Testis (tissue), 5 donors: ENCODE measurements at places on chromosomes 6 and 20. TPM values are rescaled to one million over a fixed set of nuclear protein-coding genes. Genes with fewer than 3 reads are reported as not detected.

DNA sequence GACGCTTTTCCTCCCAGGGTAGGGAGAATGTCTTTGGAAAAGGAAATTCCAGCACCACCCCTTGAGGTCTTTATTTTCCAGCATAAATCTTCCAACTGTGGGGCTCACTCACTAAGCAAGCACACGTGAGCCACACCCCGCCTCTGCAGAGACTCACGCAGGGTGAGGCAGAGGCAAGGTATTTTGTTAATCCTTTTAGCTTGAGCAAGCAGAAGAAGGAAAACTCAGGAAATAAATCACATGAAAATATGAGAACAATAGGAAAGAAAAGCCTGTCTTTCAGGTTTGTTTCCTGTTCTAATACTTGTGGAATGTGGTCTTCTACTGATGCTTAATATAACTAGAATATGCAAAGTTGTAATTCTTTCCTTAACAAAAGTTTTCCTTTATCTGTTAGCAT, 4.1 kb upstream of the PHACTR2 start:
- H3K27me3 ChIP-seq = no peaks in the 10 kb centered on the region
- no peaks in the 10 kb centered on the region for H3K36me3 ChIP-seq
- no peak for DNase-seq
- no peak overlapping the region for H3K4me3 ChIP-seq
- peak overlapping the region; percentile 14 for H3K27ac ChIP-seq
- peaks cover 27% of the 10 kb centered on the region for H3K4me1 ChIP-seq

NKX2-2 gene
- total RNA-seq = 0.16 TPM

HCK gene
- total RNA-seq = 4.5 TPM

- no peak overlapping the region for H3K27ac ChIP-seq
- H3K4me3 ChIP-seq = no peak overlapping the region
- H3K4me1 ChIP-seq = peaks cover 11% of the 10 kb centered on the region
Observed at GRCh38 chr6:83417880-83418663, 12.8 kb downstream of the ME1 start.

TRERF1 gene
- total RNA-seq = 40.4 TPM

LRRC1 gene
- total RNA-seq = 34.1 TPM

PXDC1 gene
- total RNA-seq = 14.3 TPM

DNA sequence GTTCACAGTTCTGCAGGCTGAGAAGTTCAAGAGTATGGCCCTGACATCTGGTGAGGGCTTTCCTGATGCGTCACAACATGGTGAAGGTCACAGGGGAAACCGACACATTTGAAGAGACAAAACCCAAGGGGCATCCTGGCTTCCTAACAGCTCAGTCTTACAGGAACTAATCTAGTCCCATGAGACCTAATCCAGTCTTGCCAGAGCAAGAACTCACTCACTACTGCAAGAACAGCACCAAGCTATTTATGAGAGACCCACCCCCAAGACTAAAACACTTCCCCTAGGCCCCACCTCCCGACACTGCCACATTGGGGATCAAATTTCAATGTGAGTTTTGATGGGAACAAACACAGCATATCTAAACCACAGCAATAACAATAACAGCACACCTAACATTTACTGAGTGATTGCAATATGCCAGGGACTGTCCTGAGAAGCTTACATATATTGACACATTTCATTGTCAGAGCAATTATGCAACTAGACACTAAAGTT, 46.6 kb downstream of the TPBG start:
- no peaks in the 10 kb centered on the region for H3K36me3 ChIP-seq
- no peak overlapping the region for H3K27ac ChIP-seq
- DNase-seq = no peak
- H3K4me1 ChIP-seq = no peaks in the 10 kb centered on the region
- no peak overlapping the region for H3K4me3 ChIP-seq

GRCh38 chr20:14951707-14952418, 614.5 kb upstream of the FLRT3 start:
- no peak for DNase-seq
- H3K4me3 ChIP-seq = no peak overlapping the region
- no peak overlapping the region for H3K27ac ChIP-seq
- no peaks in the 10 kb centered on the region for H3K27me3 ChIP-seq

GRCh38 chr6:54899442-54899841, 52.9 kb downstream of the FAM83B start:
- DNase-seq = no peak
- H3K4me1 ChIP-seq = no peaks in the 10 kb centered on the region
- no peak overlapping the region for H3K27ac ChIP-seq
- no peaks in the 10 kb centered on the region for H3K27me3 ChIP-seq
- no peak overlapping the region for H3K4me3 ChIP-seq
- H3K36me3 ChIP-seq = no peaks in the 10 kb centered on the region
